ENCODE measurements at places on chromosomes 12 and 14.

- peak; percentile 9 for DNase-seq
Observed at GRCh38 chr14:102593825-102594137, 1.3 kb downstream of the RCOR1 start.

DNA sequence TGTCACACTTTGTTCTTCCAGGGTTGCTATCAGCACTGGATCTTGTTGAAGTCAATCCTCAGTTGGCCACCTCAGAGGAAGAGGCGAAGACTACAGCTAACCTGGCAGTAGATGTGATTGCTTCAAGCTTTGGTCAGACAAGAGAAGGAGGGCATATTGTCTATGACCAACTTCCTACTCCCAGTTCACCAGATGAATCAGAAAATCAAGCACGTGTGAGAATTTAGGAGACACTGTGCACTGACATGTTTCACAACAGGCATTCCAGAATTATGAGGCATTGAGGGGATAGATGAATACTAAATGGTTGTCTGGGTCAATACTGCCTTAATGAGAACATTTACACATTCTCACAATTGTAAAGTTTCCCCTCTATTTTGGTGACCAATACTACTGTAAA lies 23.7 kb downstream of the VTI1B start:
- DNase-seq = no peak

- DNase-seq = no peak
Observed at GRCh38 chr14:104576232-104576969, 3.2 kb upstream of the C14orf180 start.

GRCh38 chr12:5489017-5489416 lies 57.1 kb downstream of the NTF3 start:
- no peak for DNase-seq

DNA sequence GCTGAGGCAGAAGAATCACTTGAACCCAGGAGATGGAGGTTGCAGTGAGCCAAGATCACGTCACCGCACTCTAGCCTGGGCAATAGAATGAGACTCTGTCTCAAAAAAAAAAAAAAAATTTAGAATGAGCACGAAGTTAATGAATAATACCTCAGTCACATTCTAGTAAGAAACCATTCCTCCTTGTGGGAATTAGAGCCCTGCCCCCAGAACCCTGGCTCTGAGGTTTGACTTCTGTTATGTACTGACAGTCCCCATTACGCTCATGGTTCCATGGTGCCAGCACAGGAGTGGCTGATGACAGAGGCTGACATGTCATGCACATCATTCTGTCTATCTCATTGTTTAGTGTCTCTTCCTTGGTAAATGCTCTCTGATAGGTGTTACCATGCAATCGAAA lies 132.6 kb upstream of the FGD4 start:
- no peak for DNase-seq

DNA sequence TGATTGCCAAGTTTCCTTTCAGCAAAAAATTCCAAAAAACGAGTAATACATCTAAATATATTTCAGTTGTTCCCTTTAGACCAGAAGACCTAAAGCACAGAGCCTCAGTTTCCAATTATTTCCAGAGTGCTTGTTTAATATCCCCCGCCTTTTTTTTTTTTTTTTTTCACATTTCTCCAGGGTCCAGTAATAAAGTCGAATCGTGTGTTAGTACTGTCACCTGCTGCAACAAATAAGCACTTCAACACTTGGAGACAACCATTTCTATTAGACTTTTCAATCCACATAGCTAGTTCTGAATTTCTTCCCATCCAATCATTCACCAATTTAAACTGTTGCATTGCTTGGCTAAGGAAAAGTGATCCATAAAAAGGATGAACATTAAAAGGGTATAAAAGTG lies 13.6 kb downstream of the PDE6H start:
- DNase-seq = no peak

DNA sequence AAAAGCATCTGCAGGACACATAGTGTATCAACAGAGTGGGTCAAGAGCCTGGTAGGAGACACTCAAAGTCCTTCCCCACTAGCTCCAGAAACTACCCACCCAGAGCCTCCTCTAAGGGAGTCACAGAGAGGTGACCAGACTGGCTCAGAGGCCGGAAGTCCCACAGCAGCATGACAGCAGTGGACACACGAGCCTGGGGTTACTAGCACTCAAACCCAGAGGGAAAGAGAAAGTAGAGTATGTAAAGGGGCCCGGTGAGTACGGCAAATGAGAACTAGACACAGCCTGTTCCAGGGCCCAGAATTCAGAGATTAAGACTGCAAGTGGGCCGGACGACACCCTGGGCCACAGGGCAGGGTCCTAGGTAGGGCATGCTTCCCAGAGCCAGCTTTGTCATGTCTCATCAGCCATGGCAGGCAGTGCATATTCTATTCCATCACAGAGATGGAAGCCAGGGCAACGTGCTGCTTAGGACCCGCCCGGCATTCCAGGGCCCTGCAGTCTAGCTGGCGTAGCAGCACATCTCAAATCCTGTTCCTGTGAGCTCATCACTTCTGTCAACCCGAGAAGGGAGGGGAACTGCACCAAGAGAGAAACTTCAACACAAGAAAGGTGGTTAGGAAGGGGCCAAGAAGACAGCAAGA lies 4.2 kb downstream of the IFFO1 start:
- no peak for DNase-seq

DNA sequence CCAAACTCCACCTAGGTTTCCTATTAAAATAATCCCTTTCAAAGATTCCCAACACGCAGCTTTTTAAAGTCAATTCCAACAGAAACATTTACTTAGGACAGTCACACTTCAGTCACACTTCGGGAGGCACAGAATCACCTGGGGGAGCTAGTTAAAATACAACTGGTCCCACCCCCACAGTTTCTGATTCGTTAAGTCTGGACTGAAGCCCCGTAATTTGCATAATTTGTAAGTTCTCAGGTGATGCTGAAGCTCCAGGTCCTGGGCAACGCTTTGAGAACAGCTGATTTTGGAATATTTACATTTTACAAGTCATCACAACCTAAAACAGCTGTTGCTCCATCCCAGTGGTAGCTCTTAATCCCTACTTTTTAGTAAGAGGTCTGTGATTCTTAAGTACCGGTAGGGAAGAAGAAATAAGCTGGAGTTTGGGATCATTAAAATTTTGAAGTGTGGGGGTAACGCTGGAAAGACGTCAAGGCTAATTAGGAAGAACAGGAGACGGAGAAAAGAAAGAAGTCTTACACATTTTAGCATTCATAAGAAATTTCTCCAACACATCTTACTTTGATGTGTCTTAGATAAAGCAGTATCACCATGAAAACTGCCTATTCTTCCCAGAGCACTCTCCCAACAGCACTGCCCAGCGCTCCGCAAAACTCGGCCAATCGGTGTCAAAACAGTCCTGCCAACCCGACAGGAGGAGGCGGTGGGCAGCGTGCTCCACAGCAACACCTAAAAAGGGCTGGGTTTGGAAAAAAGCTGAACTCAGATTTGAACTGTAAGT lies 1.1 kb downstream of the IPO8 start:
- peak; percentile 67 for DNase-seq

DNA sequence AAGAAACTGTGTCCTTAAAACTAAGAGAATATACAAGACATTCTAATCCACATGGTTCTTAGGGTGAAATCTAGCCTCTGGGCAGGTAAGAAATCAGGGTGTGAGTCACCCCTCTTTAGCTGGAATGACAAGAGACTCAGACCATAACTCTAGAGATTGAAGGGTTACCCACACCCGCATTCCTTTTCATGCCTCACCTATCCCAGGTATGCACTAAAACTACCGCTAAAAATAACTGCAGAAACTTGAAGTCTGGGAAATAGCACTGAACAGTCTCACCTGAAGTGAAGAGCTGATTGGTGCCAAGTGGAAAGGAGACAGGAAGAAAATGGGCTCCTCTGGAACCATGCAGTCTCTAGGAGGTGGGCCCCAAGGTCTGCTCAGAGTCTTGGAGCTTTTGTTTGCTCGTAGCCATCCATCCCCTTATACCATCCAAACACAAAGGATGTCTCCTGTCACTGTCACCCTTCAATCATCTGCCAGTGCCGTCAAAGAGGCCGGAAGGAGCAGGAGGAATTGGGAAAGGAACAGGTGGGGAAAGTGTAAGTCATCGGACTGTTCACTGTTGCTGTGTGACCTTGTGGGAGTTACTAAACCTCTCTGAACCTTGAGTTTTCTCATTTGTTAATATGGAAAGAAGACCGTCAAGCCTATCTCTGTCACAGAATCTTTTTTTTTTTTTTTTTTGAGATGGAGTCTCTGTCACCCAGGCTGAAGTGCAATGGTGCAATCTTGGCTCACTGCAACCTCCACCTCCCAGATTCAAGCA lies 22.4 kb downstream of the DDX47 start:
- DNase-seq = no peak

GRCh38 chr14:80427101-80427500 lies 215.8 kb upstream of the DIO2 start:
- DNase-seq = no peak

DNA sequence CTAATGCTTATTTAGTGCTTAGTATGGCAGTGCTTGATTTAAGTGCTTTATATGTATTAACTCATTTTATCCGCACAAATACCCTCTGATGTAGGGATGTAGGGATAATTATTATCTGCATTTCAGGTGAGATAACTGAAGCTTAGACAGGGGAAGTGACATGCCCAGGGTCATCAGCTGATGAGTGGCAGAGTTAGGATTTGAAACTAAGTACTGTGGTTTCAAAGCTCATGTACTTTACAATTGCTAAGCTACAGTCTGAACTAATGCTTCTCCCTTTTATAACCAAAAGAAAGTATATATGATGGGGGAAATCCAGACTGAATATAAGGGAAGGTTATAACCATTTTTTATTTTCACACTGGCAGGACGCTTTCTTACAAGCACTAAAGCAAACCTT lies 229.6 kb upstream of the NAV3 start:
- DNase-seq = no peak

DNA sequence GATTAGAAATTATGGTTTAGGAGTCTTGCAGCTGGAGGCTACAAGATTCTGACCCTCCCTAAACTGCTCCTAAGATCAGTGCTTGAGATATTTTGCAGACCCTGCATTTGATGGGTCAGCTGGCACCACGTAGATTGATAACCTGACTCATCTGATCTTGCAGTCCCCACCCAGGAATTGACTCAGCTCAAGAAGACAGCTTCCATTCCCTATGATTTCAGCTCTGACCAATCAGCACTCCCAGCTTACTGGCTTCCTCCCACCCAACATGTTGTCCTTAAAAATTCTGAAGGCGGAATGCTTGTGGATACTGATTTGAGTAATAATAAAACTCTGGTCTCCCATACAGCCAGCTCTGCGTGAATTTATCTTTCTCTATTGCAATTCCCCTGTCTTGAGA lies 23.2 kb upstream of the MTHFD1 start:
- DNase-seq = no peak

- no peak for DNase-seq
Observed at GRCh38 chr12:20314328-20314727, 54.0 kb upstream of the PDE3A start.

DNA sequence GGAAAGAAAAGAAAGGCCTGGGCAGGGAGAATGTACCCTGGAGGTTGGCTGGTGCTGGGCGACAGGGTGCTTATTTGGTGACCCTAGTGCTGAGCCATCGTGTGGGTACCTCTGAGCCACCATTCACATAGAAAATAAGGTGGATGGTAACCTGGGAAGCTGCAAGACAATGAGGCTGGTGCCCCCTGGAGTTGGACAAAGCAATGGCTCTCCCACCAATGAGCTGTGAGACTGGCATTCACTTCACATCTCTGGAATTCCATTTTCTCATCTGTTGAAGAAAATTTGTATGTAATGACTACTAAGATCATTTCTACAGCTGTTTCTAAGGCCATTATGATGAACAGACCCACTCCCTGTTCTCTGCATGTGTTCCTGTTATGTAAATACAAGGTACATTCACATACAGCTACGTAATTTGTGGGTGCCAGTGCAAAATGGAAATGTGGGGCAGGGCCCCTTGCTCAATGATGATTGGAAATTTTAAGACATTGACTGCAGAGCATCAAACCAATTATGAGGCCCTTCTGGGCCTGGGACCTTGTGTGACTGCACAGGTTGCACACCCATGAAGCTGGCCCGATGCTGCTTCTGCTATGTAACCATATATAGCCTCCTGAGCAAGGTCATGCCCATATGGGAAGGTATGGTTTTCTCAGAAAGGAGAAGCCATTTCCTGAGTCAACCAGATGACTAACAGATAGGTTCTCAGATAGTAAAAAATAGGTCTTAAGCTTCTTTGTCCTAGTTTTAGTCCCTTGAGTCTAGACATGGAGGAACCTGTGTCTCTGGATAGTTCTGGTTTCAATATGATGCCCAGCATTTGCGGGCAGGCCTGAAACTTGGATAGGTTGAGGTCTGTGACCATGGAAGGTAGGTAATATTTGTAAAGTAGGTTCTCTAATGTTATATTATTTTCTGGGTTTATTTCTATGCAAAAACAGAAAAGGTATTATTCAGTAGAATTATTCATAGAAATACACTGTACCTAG lies 63.4 kb upstream of the IGF1 start:
- DNase-seq = no peak

DNA sequence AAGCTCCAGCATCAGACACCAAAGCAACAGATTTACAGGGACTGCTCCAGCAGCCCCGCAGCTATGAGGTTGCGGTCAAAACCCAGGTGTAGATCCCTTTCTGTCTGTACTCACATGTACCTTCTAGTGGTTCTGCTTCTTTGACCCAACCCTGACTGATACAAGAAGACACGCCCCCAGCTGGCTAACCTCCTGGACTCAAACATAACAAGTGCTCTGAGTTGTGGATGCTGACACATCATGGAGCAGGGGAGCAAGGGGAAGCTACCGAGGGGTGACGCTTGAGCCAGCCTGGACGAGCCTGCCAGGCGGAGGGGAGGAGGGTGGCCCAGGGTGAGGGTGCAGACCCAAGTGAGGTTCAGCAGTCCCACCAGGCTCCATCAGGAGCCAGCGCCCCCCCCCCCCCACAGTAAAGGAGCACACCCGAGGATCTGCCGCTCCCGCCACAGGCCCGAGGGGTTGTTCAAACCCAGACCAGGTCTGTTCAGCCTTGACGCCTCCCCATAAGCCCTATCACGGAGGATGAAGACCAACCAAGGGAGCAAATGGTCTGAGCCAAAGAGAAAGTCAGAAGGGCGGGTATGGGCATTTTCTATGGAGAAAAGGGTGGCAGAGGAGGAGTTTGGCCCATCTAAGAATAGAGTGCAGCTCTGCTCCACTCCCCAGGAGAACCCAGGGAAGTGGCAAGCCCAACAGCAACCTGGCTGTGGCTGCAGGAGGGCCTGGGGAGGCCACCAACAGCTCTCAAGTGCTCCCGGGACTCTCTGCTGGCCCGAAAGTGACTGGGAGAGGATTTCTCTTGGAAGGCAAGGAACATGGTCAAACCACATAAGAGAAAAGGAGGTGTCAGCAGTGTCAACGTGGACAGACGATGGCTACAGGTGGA lies 229.4 kb downstream of the BCL11B start:
- no peak for DNase-seq

GRCh38 chr12:4567073-4567881 lies 5.3 kb downstream of the DYRK4 start:
- no peak for DNase-seq

DNA sequence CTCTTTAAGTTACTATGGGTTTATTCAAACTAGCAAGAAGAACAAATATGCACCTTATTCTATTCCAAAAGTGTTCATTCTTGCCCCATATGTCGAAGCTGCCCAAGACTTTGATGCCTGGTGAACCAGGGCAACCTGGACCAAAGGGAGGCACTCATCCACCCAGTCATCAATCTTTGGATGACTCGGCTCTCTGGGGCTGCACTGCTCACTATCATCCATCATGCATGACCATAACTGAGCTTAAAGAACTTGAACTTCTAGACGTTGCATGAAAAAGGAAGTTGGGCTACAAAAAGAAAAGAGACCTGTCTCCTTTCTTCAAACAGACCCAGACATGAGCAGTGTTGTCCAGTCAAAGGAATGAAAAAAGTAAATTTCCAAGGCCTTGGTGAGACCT lies 1.2 kb downstream of the KRT4 start:
- no peak for DNase-seq
